ENCODE measurements at places on chromosomes 3 and 15.

- DNase-seq, result no peak
Observed at GRCh38 chr3:7000501-7000900, 139.6 kb downstream of the GRM7 start.

- DNase-seq, result no peak
Observed at GRCh38 chr3:13217736-13218540, 144.7 kb upstream of the IQSEC1 start.

- no peak for DNase-seq
Observed at GRCh38 chr3:78809966-78810365, 957.8 kb downstream of the ROBO1 start.

DNA sequence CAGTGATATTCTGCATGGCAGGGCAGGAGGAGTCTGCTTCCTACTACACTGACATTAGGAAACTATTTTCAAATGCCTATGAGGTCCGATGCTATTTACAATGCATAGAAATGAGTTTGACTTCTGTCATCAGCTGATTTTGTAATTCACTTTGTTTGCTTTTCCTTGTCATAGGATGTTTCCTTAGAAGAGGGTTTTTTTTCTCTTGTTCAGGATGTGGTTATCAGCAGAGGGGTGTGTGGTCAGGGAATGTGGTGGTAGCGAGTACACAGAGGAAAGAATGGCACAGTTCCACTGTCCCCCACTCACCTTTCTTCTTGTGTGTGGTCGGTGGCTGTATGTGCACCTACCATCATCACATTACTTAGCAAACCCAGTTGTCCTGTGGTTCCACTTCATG, 231.5 kb downstream of the LRTM1 start:
- DNase-seq, result no peak

DNA sequence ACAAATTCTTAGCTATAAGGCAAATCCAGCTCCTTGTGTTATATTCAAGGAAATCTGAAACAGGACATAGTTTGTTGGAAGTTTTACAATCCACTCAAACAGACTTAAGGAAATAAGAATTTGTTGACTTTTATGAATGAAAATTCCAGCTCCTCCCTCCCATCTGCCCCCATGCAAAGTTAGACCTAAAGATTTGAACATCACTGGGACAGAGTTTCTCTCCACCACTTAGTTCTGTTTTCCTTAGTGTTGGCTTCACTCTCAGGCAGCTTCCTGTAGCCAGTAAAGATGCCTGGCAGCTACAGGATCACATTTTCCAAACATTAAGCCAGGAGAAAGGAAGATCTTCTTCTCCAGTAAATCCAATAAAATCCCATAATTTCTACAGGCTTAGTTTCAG, 265.0 kb downstream of the TAFA4 start:
- DNase-seq, result no peak

DNA sequence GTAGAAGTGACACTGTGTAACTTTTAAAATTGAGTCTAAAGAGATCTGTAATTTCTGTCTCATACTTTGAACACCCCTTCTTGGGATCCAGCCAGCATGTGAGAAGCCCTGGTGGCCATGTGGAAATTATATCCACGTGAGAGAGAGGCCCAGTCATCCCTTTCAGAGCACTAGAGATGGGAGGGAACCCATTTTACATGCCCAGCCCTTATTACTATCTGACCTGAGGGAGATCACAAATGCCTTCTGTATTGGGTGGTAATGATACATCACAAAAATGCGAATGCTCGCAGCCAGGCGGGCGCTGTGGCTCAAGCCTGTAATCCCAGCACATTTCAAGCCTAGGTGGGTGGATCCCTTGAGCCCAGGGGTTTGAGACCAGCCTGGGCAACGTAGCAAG, 27.3 kb upstream of the TRAK1 start:
- DNase-seq, result no peak

DNA sequence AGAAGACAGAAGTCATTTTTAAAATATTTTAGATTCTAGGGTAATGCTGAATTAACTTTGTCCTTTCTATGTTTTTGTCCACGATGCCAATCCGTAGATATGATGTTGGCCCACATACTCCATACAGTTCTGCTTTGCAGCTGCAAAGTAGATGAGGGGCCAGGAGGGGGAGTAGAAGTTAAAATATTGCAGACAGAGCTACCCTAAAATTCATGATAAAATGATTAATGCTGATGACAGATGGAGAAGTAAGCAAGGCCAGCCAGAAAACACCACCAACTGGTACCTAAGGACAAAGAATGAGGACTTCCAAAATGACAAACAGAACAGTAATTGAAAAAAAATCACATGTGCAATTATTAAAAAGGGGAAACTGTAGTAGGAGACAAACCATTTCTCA, 756.6 kb upstream of the ARPP21 start:
- DNase-seq, result no peak

- DNase-seq, result no peak
Observed at GRCh38 chr15:67805666-67806516, 19.4 kb upstream of the SKOR1 start.

DNA sequence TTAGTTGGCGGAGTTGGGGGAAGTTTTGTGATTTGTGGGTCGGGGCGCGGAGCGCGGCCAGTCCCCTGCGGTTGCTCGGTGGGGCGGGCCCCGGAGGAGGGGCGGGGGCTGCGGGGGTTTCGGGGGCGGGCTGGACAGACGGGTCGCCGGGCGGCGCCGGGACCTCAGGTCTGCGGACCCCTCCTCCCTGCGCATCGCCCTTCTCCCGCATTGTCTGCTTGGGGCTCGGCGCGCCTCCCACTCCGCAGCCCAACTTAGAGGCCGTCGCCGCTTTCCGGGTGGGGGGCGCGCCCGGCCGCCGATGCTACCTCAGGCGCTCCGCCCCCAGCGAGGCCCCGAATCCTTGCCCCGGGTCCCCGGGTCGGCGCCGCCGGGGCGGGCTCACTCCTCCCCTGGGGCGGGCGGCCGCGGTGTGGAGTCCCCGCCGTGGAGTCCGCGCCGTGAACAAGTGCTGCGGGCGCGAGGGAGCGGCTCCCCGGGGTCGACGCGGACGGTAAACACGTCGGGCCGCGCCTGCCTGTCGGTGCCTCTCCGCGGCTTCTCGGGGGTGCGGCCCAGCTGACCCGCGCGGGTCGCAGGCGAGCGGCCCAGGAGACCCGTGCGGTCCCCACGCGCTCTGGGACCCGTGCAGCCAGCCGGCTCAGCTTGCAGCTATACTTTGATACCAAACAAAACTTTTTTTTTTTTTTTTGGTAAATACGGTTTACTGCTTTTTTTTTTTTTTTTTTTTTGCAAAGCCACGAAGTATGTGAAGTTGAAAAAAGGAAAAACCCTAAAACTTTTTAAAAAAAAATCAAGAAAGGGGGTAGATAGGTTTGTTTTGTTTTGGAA, 624 bp downstream of the AKAP13 start:
- DNase-seq, result peak; percentile 25

DNA sequence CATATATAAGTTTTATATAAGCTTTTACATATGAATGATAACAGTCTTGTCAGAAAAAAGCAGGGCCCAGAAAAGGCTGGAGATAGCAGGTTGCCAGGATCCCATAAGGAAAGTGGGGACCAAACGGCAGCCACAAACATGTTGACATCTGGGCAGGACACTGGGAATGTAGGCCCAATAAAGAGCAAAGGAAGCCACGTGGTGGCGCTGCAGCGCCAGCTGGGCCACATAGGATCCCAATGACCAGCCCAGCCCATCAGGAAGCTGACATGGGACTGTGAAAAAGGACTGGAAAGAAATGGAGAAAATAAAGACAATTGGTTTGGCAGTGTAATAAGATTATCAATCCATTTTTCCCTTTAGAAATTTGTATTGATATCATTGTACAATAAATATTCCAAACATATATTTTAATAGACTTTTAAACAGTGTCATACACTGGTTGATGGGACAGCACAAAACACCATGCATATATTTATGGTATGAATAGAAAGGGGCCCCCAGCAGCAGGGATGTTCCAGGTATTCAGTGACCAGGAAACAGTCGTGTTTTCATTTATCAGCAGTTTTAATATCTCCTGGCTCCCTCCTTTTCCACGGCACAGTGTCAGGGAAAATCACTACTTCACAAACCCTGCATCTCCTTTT, 89.0 kb upstream of the STRIT1 start:
- peak; percentile 48 for DNase-seq

DNA sequence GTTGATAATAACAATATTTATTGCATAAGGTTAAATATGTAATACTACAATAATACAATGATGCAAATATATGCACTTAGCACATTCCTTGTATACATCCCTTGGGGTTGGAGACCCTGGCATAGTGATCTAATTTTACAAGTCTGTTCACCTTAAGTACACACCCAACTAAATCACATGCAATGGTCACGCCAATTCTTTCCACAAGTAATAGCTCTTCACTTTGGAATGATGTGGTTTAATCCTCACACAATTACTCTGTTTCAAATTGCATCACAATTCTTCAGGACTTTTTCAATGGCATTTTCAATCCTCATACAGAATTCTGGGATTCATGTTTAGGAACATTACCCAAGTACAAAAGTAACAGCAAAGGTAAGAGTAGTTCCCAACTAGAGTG, 27.3 kb upstream of the SPRED1 start:
- no peak for DNase-seq

GRCh38 chr3:177894081-177894728, 642.0 kb upstream of the KCNMB2 start:
- DNase-seq, result no peak

DNA sequence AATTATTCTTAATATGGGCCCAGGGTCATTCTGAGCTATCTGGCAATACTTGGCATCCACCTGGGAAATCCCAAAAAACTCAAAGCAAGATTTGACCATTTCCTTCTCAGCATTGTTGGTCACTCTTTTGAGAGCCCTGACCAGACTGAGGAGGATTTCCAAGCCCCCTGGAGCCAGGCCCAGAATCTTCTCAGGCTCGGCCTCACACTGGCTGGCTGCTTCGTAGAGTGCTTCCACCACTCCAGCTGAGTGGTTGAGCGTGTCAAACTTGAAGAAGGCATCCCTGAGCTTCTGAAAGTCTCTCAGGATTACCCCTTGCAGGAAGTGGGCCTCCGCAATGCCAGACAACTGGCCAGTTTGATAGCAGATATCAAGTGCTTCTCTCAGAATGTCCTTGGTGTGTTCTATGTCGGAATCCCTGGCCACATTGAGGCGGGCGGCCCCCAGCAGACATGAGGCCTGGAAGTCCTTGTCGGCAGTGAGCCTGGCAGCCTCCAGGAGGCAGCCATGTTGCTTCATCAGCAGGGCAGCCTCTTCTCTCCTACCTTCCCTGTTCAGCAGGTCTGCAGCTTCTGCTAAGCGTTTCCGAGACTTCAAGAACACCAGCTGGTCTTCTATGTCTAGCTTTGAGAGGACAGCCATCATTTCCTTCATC, 68.9 kb upstream of the DCLK3 start:
- DNase-seq, result no peak

GRCh38 chr3:50625231-50626182, 8.6 kb downstream of the MAPKAPK3 start:
- DNase-seq, result no peak

DNA sequence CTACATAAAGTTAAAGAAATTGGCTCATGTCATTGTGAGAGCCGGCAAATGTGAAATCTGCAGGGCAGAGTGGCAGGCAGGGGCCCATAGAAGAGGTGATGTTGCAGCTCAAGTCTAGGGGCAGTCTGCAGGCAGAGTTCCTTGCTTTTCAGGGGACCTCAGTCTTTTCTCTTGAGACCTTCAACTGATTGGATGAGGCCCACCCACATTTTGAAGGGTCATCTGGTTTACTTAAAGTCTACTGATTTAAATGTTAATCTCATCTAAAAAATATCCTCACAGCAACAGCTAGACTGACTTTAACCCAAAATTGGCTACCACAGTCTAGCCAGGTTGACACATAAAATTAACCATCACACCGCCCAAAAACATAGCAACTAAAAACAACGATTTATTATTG, 77.6 kb upstream of the ALDH1L1 start:
- DNase-seq, result no peak

GRCh38 chr15:35603301-35603700, 57.3 kb upstream of the DPH6 start:
- DNase-seq, result no peak

DNA sequence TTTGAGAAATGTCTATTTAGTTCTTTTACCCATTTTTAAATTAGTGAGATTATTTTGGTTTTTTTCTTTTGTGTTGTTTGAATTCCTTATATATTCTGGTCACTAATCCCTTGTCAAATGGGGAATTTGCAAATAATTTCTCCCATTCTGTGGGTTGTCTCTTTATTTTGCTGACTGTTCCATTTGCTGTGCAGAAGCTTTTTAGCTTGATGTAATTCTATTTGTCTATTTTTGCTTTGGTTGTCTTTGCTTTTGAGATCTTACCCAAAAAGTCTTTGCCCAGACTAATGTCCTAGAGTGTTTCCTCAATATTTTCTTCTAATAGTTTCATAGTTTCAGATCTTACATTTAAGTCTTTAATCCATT, 472.9 kb downstream of the TBL1XR1 start:
- no peak for DNase-seq

DNA sequence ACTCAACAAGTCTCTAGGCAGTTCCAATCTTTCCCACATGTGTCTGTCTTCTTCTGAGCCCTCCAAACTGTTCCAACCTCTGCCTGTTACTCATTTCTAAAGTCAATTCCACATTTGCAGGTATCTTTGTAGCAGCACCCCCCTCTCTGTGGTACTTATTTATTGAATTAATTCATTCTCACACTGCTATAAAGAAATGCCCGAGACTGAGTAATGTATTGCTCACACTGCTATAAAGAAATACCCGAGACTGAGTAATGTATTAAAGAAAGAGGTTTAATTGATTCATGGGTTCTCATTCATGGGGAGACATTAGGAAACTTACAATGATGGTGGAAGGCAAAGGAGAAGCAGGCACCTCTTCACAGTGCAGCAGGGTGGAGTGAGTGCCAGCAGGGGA, 1413.8 kb downstream of the SI start:
- no peak for DNase-seq

DNA sequence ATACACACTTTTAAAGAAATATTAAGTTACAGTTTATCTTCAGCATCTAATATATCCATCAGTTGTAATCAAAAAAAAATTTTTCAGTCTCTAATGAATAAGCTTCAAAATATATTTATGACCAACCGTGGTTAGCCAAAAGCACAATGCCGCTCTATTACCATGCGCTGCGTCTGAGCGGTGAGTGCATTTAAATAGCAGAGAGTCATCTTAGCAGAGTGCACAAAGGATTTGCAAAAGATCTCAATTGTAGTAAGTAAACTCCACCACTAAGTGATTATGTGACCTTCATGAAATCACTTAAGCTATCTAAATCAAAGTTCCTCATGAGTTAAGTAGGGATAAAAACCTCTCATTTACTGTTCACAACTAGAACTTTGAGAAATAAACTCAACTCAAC, 4.9 kb downstream of the TP63 start:
- no peak for DNase-seq

Measured in head of caudate nucleus (tissue), 42 donors.